PC-3 (cell line): ENCODE measurements at places on chromosomes 1 and 21. TPM values are rescaled to one million over a fixed set of nuclear protein-coding genes. Genes with fewer than 3 reads are reported as not detected.

Gene CFHR5
- not detected in 2 replicates for total RNA-seq

Gene AADACL3
- total RNA-seq = not detected in 2 replicates

Gene NBPF8
- total RNA-seq = 19.3 and 19.8 TPM in 2 replicates

Gene ETS2
- 127 and 146 TPM in 2 replicates for total RNA-seq

Gene RGS1
- not detected in 2 replicates for total RNA-seq

Gene LORICRIN
- total RNA-seq = not detected in 2 replicates

Gene RASSF5
- 15.5 and 16.0 TPM in 2 replicates for total RNA-seq

Gene RALGPS2
- total RNA-seq = 19.3 and 39.2 TPM in 2 replicates

Gene FHL3
- total RNA-seq = 3.6 and 6.3 TPM in 2 replicates

Gene SHISAL2A
- total RNA-seq = not detected in 2 replicates

GRCh38 chr21:45598666-45599065 lies 44.9 kb upstream of the PCBP3 start:
- no peak for DNase-seq

- DNase-seq = peak; percentile 67
These were observed 196.3 kb upstream of the CHRM3 start for GRCh38 chr1:239189998-239190512.

GRCh38 chr1:172108161-172108893 lies 267.0 kb downstream of the DNM3 start:
- peak; percentile 43 for DNase-seq

DNA sequence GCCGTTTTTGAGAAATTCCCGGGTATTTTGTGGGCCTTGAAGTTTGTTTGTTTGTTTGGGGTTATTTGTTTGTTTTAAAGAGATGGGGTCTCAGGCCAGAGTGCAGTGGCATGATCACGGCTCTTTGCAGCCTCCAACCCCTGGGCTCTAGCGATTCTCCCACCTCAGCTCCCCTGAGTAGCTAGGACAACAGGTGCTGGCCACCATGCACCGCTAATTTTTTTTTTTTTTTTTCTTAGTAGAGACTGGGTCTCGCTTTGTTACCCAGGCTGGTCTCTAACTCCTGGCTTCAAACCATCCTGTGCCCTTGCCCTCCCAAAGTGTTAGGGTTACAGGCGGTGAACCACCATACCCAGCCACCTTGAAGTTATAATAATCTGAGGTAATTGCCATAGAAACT lies 2.0 kb downstream of the CHTOP start:
- DNase-seq = no peak

GRCh38 chr1:226625326-226625725 lies 76.8 kb downstream of the STUM start:
- no peak for DNase-seq

DNA sequence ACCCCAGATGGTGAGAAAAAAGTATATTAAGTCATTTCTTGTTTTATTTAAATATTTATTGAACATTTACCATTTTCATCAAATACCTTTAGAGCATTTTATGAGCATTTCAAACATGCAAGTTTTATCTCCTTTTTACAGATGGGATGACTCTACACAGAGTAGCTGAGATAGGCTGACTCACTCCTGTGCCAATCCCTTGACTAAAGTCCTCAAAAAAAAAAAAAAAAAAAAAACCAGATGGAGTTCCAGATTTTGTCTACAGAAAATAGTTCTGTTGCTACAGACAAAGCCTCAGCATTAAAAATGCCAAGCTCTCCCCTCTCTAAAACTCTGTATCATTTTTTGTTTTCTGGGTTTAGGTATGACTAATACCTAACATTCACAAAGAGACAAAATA lies 303.0 kb upstream of the PLD5 start:
- no peak for DNase-seq

GRCh38 chr1:19547814-19548213 lies 62.5 kb upstream of the CAPZB start:
- peak; percentile 21 for DNase-seq

- peak; percentile 37 for DNase-seq
These were observed 421.9 kb upstream of the ADAMTS5 start for GRCh38 chr21:27388825-27389224.

DNA sequence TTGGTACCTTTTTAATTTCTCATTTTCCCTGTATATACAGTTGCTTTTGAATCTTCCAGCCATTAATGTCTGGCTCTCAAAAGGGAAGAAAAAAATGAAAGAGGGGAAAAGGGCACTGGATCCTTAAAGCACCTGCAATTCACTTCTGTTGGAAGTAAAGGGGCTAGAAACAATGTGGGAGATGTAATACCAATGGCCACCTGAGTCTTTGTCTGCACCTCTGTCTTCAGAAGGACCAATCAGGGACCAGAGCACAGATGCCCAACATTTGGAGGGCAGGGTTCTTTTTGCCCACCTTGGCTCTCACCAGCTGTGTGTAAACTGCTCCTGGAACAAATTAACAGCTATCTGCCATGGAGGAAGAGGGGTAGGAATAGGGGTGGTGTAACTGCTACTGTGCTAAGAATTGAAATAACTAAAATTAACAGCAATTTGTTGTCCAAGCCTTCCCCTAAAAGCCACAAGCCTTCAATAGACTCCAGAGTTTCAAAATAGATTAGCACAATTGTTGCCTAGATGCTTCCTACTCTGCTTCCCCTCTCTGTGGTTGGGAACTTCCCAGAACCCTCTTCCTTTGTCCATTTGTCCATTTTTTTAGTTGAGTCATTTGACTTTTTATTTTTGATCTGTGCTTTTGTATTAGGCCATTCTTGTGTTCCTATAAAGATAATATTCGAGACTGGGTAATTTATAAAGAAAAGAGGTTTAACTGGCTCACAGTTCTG lies 11.5 kb upstream of the LRRC8B start:
- no peak for DNase-seq

DNA sequence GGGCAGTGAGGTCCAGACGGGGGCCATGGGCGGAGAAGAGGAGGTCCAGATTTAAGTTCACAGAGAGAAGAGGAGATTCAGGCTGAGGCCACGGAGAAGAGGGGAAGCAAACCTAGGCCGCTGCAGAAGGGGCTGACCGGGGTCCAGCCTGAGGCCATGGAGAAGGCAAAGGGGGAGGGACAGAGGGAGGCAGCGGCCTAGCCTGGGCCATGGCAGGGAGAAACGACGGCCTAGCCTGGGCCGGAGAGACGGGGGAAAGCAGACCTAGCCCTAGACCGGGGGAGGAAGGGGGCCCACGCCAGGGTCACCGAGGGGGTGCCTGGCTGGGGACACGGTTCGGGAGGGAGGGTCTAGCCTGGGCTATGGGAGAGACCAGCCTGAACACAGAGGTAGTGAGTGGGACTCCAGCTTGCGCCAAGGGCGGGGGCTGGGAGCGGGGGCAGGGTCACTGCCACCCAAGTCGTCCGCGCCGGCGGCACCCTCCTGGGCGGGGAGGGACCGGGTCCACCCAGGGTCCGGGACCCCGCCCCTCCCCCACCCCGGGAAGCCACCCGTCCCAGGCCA lies 459 bp downstream of the CAPZB start:
- DNase-seq = no peak

GRCh38 chr1:227913396-227913763 lies 34.4 kb downstream of the WNT9A start:
- no peak for DNase-seq

DNA sequence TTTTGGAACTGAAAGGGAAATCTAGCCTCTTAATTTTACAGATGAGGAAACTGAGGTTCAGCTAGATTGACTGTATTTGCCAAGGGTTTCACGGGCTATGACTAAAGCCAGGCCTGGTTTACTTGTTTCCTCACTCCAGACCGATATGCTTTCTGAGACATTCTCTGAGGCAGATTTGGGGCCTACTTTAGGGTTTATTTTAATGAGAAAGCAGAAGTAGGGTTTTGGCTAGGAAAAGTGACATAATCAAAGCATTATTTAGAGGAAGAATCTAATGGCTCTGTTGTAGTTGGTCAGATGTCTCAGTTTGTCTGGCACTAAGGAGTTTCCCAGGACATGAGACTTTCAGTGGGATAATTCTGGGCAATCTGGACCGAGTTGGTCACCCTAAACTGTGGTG lies 1.5 kb upstream of the RPTN start:
- no peak for DNase-seq

DNA sequence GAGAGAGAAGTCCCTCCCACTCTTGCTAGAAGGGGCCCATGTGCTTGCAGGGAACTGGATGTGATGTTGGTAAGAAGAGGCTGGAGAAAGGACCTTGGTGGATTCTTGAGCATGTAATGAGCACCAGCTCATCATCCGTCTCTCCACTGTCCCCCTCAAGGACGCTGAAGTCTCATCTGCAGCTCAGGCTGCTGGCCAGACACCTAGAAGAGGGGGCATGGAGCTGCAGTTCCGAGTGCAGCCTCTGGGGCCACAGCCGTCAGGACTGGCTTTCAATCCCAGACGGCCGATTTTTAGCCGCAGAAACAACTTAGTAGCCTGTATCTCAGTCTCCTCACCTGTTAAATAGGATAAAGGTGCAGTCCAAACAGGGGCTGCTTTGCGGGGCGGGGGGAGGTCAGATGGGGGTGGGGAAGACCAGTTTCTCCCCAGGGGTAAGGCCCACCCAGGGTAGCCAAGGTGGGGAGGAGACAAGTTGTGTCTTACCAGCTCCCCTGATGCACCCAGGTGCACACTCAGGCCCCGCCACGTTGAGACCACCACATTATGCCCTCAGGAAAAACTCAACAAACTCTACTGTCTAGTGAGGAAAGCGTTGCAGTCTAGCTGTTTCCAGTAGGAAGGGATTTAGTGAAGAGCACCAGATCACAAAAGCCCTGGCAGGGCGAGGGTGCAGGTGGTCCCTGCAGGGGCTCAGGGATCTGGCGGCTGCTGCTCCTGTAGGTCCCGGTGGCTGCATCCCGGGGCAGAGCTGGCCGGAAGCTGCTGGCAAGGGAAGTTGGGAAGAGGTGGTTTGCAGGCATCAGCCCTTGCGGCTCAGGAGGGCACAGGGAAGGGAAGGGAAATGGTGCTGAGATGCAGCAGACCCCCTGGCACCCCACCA lies 29.5 kb downstream of the LDLRAP1 start:
- peak; percentile 64 for DNase-seq

- DNase-seq = no peak
These were observed 75.3 kb upstream of the RGS4 start for GRCh38 chr1:162993846-162994245.

GRCh38 chr1:10635085-10635896 lies 160.5 kb downstream of the PEX14 start:
- DNase-seq = peak; percentile 79

DNA sequence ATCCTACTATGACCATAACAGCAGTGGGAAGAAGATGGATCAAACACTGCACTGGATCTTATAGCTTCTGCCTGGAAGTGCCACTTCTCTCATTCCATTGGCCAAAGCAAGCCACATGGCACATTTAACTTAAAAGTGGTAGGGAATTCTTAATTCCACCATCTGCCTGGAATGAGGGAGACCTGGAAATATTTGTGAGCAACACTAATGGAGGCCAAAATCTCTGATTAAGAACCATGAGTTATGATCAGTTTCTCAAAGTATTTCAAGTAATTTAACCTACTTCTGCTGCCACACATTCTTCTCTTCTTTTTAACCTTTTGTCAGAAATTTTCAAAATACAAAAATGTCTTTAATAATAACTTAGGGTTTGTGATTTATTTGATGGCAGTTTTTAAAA lies 154.0 kb upstream of the C1orf87 start:
- DNase-seq = no peak

DNA sequence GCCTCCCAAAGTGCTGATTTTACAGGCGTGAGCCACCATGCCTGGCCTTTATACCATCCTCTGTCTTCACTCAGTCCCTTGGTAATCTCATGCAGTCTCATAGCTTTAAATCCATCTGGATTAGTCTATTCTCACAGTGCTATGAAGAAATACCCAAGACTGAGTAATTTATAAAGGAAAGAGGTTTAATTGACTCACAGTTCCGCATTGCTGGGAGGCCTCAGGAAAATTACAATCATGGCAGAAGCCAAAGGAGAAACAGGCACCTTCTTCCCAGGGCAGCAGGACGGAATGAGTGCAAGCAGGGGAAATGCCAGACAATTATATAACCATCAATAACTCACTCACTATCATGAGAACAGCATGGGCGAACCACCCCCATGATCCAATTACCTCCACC lies 49.1 kb upstream of the CPLANE2 start:
- DNase-seq = no peak
